ENCODE measurements at places on chromosomes 3 and 15.

- no peak for DNase-seq
Measured at GRCh38 chr15:84400017-84400740, 164.6 kb downstream of the GOLGA6L4 start.

DNA sequence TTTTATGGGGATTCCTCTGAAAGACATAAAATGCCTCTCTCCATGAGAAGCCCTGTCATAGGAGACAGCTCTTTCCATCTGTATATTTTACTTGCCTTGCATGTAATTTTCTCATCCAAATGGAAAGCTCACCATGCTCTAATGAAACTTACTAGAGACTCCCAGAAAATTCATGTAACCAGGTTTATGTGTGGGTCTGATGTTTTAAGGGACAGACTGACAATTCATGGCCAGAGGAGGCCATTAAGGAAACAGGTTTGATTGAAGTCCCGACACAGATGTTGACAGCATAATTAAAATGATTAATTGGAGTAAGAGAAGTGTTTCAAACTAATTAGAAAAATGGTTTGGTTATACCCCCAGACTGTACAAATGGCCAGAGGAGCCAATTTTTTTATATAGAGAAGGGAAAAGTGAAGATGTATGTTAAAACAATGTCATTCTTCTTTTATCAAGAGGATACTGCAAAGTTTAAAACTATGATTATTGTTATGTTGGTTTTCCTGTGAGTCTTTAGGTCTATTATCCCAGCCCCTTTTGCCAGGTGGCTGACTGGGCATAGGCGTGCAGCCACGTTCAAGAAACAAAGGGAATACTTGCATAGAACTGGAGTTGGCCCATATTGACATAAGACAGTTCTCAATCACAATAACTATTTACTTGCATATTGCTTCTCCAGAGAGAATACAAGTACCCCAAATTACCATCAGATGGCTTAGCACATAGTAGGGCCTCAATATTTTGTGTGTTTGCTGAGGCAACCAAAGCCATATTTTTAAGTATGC is 64.8 kb downstream of the RBMS3 start:
- DNase-seq, result no peak

GRCh38 chr3:140917772-140918171 is 23.9 kb upstream of the SLC25A36 start:
- no peak for DNase-seq

DNA sequence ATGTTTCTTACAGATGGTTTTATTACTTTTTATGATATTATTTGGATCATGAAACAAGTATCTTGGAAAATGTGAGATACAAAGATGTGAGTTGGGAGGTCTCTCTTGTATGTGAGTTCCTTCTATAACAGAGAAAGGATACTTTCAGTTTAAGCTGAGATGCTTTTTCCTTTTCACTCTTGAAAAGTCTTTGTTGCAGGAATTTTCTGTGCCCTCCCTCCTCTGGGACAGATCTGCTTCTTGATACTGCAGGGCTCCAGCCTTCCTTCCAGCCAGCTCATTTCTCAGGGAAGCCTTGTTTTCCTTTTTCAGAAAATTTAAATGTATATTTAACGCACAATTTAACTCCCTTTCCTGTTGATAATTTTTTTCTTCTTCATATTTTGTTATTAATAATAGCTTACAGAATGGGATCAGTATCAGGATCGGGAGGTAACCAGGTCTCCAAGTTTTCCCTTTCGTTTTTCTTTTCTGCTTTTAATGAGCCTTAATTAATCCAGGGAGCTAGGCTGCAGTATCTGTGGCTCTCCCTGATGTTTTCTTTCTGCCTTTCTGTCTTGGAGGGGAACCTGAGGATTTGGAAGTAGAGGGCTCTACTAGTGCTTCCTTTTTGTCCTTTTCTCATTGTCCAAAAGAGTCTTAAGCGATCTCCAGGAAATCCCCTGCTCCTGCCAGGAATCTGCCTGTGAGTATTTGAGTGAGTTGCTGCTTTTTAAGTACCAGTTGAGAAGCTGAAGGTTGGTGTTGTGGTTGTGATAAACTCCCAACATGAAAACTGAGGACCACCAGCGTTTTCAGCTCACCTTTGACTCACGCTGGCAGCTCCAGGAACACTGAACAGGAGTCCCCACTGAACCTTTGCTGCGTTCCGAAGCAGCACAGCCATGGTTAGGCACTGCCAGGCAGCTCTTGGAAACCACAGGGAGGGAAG is 105.7 kb downstream of the IGF1R start:
- DNase-seq, result no peak

GRCh38 chr15:101213147-101213546 is 38.7 kb downstream of the CHSY1 start:
- no peak for DNase-seq

- peak; percentile 98 for DNase-seq
Measured at GRCh38 chr15:60758961-60759729, 280.2 kb upstream of the ICE2 start.

DNA sequence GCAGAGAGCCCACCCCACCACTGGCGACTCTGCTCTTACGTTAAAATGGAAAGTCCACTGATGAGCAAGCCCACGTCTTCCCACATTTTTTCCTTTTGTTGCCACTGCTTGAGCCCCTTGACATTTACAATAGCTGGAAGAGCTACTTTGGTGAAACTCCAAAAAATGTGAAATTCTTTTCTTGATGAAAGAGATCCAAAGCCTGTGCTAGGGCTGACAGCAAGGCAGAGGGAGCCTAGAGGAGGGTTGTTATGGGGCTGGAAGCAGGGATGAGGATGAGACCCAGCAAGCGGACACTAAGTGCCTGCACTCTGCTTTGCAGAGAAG is 97.1 kb downstream of the CEMIP start:
- DNase-seq, result peak; percentile 21

DNA sequence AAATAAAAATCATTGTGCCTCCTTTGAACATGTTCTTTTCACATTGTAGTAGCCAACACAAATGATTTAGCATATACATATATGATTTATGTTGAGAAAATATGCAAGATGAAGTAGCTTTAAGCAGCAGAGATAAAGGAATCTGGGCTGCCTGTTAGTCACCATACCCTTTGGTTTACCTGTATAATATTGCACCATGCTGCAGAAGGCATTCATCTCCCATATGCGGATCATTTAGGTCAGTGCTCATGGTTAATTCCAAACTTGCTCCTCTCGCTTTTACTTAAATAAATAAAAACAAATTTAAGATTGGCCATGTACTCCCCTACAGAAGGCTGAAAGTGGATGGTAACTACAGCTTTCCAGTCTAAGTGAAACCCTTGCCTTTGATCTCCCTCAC is 86.7 kb upstream of the TBL1XR1 start:
- no peak for DNase-seq

- no peak for DNase-seq
Measured at GRCh38 chr3:170354760-170355159, 2.8 kb upstream of the SKIL start.

GRCh38 chr3:78873641-78874040 is 894.2 kb downstream of the ROBO1 start:
- no peak for DNase-seq

- DNase-seq, result peak; percentile 90
Measured at GRCh38 chr3:11568503-11569155, 75.1 kb downstream of the VGLL4 start.

- DNase-seq, result peak; percentile 22
Measured at GRCh38 chr3:172034786-172035685, 4.3 kb upstream of the FNDC3B start.

- peak; percentile 67 for DNase-seq
Measured at GRCh38 chr15:42273900-42274701, 868 bp upstream of the TMEM87A start.

DNA sequence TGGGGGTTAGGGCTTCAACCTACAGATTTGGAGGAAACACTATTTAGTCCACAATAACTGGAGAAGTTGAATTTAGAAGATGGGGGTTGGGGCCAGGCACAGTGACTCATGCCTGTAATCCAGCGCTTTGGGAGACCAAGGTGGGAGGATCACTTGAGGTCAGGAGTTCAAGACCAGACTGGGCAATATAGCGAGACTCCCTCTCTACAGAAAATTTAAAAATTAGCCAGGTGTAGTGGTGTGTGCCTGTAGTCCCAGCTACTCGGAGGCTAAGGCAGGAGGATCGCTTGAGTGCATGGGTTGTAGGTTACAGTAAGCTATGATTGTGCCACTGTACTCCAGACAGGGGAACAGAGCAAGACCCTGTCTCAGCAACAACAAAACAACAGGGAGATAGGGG is 5.0 kb upstream of the DYNLT2B start:
- DNase-seq, result no peak

DNA sequence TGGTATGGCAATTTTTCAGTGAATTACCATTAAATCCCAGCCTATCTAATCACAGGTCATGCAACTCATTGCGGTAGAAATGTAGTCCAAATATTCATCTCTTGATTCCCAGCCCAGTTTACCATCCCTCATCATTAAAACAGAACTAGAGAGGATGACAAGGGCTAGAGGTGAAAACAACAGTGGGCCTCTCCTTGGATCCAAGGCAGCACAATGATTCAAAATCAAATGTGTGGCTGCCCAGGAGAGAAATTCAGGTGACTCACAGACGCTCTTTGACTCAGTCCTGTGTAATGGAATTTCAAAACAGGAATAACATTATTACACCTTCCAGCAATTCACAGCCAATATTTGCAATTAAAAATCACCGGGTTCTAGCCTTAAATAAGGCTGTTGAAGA is 246.5 kb downstream of the TBL1XR1 start:
- peak; percentile 79 for DNase-seq

- DNase-seq, result no peak
Measured at GRCh38 chr3:5554245-5554747, 366.8 kb downstream of the EDEM1 start.

- no peak for DNase-seq
Measured at GRCh38 chr15:35738370-35738769, 192.4 kb upstream of the DPH6 start.

DNA sequence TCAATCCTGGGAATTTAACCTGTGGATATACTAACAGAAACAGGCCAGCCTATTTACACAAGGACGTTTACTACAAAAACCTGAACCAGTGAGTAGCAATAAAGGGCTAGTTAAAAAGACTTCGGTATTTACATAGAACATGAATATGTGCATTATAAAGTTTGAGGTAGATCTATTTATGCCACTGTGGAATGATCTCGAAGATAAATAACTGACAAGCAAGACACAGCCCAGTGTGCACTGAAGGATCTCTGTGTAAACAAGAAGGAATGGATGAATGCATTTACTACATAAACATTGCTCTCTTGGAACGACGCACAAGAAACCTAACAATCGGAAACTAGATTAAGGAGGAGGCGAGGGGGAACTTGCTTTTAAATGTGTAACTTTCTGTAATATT is 132.0 kb upstream of the NSMCE3 start:
- DNase-seq, result no peak

DNA sequence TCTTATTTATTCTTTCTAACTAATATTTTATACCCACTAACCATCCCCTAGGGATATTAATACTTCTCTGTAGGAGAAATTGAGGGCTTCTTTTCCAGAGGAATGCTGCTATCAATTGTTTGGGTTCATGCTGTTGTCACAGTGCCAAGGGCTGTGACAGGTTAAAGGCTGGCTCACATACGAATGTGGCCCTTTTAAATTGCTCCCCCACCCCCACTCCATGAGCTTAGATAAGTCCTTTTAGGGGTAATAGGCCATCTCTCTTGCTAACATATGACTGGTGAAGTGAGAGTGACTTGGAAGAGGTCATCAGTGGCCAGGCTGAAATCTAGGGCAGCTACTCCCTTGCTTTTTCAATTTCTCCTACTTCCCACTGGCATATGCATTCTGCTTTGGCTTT is 121.9 kb upstream of the DPH6 start:
- no peak for DNase-seq

DNA sequence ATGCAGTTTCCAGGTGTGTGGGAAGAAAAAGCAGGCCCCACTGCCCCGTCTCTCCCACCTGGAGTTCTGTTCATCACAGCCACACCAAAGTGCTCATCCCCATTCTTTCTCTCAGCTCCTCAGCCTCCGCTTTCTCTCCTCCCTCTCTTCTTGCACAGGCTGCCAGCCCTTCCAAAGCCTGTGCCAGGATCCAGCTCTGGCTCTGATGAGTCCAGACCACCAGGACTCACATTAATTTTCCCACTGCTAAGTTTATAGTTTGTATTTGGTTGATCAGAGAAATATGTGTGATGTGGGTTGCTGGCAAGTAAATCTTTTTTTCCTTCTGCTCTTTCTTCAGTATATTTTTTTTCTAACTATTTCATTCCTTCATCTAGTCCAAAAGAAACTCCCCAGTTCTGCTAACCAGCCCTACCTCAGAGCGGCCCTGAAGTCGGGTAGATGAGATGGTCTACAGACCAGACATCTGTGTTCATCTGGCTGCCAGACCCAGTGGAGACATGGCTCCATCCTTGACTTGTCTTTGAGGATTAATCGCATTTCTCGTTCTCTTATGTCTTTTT is 49.8 kb downstream of the BOC start:
- DNase-seq, result peak; percentile 39

DNA sequence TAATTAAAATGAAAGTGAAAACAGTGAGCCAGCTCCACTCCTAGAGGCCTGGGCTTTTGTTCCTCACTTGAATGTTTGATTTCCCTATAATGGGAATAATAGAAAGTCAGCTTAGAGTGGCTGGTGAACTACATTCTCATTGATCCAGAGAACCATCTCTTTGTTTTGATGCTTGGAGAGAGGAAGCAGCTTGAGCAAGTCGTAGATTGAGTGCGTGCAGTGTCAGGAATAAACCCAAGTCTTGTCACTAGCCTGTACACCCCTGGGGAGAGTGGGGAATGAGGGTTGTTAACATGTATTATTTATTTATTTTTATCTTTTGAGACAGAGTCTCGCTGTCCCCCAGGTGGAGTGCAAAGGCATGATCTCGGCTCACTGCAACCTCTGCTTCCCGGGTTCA is 885 bp upstream of the LSG1 start:
- no peak for DNase-seq

GRCh38 chr15:77865701-77866100 is 211.8 kb downstream of the TBC1D2B start:
- DNase-seq, result no peak

- DNase-seq, result peak; percentile 72
Measured at GRCh38 chr3:63043631-63044030, 168.4 kb upstream of the CADPS start.

DNA sequence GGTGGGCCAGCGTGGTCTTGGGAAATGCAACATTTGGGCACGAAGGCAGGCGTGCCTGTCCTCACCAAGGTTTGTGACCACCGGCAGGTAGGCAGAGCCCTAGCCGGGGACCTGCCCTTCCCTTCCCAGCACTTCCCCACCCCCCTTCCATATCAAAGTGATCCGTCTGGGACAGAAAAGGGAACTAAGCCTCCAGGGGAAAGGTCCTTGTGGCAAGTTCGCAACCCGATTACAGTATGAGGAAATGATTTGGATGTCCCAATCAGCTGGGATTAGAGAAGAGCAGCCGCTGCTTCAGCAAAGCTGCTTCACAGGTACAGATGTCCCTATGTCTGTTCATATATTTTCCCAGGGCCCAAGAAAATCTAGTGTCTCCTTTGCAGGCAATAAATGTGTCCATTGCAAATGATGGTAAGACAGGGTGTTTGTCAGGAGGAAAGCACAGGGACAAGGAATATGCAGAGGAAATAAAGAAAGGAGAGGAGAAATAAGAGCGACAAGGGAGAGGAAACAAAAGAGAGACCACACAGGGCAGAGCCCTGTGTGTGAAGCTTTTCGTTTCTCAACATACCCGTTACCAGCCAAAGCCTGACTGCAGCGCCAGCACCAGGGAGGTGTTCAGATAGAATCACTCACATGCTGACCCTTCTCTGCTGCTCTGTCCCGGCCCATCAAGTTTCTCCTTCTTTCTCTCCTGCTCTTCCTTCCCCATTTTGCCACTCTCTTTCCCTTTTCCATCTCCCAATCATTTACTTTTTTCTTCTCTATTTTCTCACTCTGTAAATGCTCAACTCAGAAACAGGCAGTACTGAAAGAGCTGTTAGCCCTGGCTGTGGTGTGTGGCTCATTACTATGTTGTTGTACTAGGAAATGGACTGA is 17.4 kb upstream of the SECISBP2L start:
- DNase-seq, result no peak

- DNase-seq, result no peak
Measured at GRCh38 chr3:172522871-172523818, at the start of gene TNFSF10. Gene TNFSF10, minus strand, starts transcription at chr3:172523430. Its CDS starts 46 bp downstream, at chr3:172523384.
